ENCODE measurements at places on chromosomes 11 and 22. TPM values are rescaled to one million over a fixed set of nuclear protein-coding genes. Genes with fewer than 3 reads are reported as not detected.

The NFAM1 gene
- total RNA-seq: 8.7 TPM

The TBX10 gene
- not detected for total RNA-seq

The ARHGAP32 gene
- total RNA-seq: 29.7 TPM

The MS4A15 gene
- total RNA-seq: 101 TPM

The SLC22A12 gene
- not detected for total RNA-seq

The GALNT18 gene
- 48.2 TPM for total RNA-seq

The SUSD2 gene
- 277 TPM for total RNA-seq

The DEUP1 gene
- total RNA-seq: 3.1 TPM

The MS4A14 gene
- 10.8 TPM for total RNA-seq

The OSBP2 gene
- total RNA-seq: 4.6 TPM

The HEPHL1 gene
- not detected for total RNA-seq

The CATSPER1 gene
- total RNA-seq: 1.2 TPM

The ST13 gene
- 101 TPM for total RNA-seq

The TLCD5 gene
- 3.1 TPM for total RNA-seq

The FAM181B gene
- not detected for total RNA-seq

The TMEM184B gene
- total RNA-seq: 47.5 TPM

The PNPLA5 gene
- not detected for total RNA-seq

The ESRRA gene
- 84.8 TPM for total RNA-seq

The DEPDC7 gene
- total RNA-seq: 1.5 TPM

The CYTH4 gene
- total RNA-seq: 71.2 TPM

The CD82 gene
- total RNA-seq: 76.8 TPM

The CHADL gene
- total RNA-seq: 5.8 TPM

The GUCY1A2 gene
- total RNA-seq: 4.2 TPM

The PANX3 gene
- total RNA-seq: not detected

The TSSK2 gene
- total RNA-seq: not detected

The FAM227A gene
- total RNA-seq: 3.1 TPM

The OR52E8 gene
- not detected for total RNA-seq

The NCR3LG1 gene
- 3.6 TPM for total RNA-seq

The ARHGAP1 gene
- 46.1 TPM for total RNA-seq

The MPPED2 gene
- not detected for total RNA-seq

The SYT12 gene
- total RNA-seq: not detected

The OR51M1 gene
- not detected for total RNA-seq

The MRPL21 gene
- 23.6 TPM for total RNA-seq

The OR6X1 gene
- not detected for total RNA-seq

The CALCB gene
- not detected for total RNA-seq

The ANO5 gene
- total RNA-seq: 3.5 TPM

The LDHAL6A gene
- not detected for total RNA-seq

The MISFA gene
- 0.76 TPM for total RNA-seq

The ADAMTS8 gene
- 52.3 TPM for total RNA-seq
